ENCODE measurements at places on chromosomes 2 and 18.
A peak's percentile ranks its signal among the peaks of the same experiment; 100 is the strongest.

DNA sequence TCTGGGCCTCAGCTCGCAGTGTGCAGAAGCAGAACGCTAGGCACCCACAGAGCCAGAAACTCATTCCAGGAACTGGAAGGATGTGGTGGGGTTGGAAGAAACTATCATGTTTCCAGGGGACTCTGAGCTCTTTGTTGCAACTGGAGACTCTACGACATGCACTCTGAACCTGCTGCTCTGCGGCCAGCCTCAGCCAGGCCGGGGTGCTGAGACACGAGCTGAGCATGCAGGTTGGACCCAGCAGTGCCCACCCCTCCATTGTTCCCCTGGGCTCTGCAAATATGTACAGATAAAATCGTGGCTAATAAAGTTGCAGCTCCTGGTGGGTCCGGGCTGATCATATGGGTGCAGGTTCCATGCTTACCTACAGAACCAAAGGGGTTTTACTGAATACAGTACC is 37.6 kb upstream of the ARL4C start:
- no peak for DNase-seq

DNA sequence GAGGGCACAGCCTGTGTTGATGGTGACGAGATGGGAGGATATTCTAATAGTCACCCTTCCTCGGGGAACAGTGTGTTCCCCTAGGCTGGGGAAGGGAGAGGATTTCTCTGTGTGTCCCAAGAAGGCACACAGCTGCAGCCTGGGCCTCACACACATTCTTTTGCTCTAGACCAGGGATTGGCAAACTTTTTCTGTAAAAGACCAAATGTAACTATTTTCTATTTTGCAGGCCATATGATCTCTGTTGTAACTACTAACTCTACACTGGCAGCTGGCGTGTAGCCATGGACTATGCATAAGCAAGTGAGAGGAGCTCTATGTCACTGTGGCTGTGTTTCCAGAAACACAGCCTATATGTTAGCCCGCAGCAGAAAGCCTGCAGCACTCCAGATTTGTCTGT is 65.8 kb downstream of the ARHGAP28 start:
- DNase-seq, result no peak

- DNase-seq, result no peak
These were observed 4.3 kb downstream of the IGFBP2 start for GRCh38 chr2:216637472-216637871.

DNA sequence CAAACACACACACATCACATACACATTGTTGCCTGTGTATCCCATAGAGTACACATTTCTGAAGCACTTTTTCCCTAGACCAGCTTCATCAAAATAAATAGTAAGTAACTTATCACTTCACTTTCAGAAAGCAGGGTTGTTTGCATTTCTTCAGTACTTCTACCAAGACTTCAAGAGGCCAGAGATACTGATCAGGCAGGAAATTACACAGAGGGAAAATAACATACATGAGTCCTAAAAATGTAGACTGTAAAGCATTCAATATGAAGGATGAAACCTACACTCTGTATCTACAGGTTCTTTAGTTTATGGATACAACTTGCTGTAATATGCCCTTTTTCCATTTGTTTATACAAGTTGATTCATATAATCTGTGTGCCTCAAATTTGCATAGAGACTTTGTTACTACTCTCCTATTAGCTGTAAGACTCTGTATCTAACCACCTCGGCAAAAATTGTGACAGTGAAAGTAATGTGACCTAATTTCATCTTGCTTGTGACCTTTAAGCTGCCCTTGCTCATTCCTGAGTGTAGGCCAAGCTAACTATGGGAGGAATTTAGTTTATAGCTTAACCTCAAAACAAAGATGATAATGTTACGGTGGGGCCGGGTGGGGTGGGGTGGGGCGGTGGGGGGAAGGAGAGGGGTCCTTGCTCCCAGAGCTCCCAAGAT is 228.9 kb upstream of the SPOPL start:
- no peak for DNase-seq

DNA sequence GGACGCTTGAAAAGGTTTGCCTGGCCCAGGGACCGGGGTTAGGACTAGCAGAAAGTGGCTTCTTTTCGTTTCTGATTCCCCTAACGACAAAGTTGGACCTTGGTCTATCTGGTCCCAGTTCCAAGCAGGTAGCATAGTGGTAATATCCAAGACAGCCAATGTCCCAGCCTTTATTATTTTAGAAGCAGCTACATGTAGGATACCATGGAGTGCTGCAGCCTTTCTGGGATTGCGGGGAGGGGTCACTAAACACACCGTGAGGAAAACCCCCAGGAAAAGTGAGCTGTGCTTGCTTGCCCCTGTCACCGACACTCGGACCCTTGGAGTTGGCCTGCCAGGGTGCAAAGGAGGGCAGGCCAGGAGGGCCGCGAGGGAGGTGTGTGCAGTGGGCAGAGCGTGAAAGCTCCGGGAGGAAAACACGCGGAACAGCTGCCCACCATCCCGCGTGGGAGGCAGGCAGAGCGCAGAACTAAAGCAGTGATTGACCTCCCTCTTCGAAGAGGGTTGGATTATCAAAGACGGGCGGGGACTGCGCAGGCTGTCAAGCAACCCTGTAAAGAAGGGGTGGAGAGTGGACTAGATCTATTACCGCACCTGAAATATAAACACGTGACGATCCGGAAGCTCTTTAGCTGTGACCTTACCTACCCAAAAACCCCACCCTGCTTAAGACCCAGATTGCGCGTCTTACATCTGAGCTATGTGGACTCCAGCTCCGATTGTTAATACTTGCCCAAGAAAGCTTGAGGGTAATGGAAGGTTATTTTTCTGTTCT is 624 bp upstream of the MAP4K3 start:
- DNase-seq, result peak; percentile 28

DNA sequence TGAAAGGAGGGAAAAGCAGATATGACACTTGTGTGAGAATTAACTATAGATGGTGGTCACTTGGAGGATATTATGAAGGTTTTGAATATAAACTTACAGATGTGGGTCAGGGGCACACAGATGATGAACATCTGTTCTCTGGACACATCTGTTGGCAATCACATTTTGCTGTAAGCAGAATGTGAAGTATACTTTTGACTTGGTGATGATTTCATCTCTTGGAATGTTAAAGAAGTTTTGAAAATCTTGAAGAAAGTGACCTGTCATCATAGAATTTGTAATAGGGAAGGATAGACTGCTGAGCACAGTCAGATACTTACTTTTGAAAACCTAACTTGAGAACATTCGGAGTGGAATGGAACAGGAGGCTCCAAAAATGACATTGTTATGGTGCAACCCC is 40.2 kb downstream of the PIKFYVE start:
- DNase-seq, result no peak

DNA sequence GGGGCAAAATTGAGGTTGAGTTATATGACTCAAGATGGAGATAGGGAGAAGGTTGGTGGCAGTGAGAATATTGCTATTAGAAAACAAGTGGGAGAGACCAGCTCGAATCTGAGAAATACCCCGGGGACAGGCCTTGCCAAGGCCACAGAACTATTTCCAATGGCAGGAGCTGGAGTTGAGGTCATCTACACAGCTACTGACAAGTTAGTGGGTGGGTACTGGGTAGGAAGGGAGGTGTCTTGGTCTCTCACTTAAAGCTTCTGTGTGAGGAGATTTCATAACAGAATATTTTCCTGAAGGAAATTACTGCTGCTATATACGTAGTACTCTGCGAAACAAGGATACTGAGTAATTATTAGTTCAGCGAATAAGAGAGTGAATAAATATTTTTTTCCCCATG is 69.4 kb upstream of the ITPRID2 start:
- DNase-seq, result no peak
